ENCODE measurements at places on chromosomes 13 and 19.
A peak's percentile ranks its signal among the peaks of the same experiment; 100 is the strongest.

GRCh38 chr19:38036707-38037611 lies 130.0 kb downstream of the SIPA1L3 start:
- no peak for DNase-seq

DNA sequence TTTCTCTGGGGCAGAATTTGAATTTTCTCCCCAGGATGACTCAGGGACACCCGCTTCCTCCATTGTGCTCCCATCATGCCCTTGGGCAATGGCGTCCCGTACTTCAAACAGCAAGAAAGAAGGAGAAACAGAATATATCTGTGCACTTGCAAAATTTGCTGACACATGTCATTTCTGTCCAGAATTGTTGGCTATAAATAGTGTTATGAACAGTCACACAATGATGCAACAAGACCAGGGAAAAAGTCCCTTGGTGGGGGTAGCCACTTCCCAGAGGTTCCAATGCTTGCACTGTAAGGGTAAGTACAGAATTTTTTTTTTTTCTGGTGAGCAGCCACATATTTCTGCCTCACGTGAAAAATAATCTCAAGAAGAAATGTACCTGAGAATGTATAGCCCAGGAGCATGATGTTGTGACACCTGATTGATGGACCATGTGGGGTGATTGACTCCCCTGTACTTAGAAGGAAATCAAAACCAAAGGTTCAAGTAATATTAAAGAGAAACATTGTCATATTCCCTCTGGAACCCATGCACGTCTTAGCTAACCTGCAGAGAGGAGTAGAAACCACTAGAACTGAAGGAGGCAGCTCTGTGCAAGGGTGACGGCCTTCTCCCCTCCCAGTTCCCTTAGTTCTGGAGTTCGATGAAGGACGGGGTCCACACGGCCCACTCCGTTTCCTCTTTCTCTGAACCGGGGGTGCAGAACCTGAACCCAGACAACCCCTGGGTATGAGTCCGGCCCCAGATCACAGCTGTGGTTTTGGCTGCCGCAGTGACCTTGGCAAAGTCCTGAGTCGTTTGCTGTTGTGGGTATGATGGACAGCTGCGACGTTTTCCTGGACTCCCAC lies 9.3 kb upstream of the LAIR1 start:
- DNase-seq, result no peak

- peak; percentile 17 for DNase-seq
These were observed 6.9 kb downstream of the S1PR5 start for GRCh38 chr19:10510301-10510802.

- no peak for DNase-seq
These were observed 28.6 kb upstream of the NDUFS7 start for GRCh38 chr19:1354970-1355567.

DNA sequence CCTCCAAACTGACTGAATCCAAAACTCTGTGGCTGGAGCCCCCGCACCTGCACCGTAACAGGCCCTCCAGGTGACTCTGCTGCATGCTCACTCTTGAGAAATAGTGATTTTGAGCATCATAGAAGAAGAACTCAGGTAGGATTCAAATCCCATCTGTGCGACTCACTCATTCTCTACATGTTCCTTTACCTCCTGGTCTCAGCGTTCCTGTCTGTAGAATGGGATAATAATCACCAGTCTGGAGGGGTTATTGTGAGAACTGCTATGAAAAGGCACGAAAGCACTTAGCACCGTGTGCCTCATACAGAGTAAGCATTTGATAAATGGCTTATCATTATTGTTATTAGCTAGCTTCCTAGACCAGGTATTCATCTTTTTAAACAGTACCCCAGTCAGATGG lies 36.5 kb upstream of the NPAS1 start:
- no peak for DNase-seq

- DNase-seq, result no peak
These were observed 589.8 kb downstream of the LMO7 start for GRCh38 chr13:76225815-76226489.

DNA sequence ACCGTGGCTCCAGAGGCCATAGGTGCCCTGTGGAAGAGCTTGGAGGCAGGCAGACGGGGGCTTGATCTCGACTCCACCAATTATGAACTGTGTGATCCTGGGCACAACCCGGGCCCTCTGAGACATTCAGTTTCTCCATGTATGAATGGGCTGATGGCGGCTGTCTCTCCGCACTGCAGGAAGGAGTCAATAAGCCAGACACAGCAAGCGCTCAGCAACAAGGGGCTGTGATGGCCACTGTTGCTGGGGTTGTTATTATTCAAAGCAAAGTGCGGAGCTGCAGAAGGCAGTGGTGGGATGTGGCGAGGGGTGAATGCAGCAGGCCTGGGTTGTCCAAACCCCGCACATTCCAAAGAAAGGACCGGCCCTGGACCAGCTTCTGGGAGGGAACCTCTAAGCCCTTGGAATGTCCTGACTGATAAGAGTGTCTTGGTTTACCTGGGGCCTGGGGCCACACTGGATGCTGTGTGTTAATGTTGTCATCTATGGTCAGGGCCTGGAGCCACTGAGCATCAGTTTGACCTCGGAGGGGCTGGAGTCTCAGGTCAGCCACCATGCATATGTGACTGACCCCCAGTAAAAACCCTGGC lies 8.3 kb downstream of the TMEM143 start:
- DNase-seq, result peak; percentile 33

GRCh38 chr19:44692379-44692721 lies 6.6 kb upstream of the CEACAM16 start:
- no peak for DNase-seq

DNA sequence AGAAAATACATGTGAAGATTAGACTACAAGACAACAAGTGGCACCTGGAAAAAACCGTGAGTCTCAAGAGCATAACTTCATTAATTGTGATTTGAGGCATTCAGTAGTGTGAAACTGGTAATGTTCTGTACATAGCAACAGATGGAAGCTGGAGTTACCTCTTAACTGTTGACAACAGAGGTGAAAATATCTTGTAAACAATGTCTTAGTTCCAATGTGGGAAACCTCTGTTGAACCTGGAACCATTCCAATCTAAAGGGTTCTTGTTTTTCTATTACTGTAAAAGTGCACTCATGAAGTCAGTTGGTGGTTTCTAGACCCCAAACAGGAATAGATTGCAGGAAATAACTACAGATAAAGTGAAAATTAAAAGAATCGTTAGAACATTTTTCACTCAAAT lies 728.4 kb downstream of the SLITRK1 start:
- DNase-seq, result no peak

GRCh38 chr13:39952249-39953233 lies 297.1 kb downstream of the COG6 start:
- peak; percentile 42 for DNase-seq

DNA sequence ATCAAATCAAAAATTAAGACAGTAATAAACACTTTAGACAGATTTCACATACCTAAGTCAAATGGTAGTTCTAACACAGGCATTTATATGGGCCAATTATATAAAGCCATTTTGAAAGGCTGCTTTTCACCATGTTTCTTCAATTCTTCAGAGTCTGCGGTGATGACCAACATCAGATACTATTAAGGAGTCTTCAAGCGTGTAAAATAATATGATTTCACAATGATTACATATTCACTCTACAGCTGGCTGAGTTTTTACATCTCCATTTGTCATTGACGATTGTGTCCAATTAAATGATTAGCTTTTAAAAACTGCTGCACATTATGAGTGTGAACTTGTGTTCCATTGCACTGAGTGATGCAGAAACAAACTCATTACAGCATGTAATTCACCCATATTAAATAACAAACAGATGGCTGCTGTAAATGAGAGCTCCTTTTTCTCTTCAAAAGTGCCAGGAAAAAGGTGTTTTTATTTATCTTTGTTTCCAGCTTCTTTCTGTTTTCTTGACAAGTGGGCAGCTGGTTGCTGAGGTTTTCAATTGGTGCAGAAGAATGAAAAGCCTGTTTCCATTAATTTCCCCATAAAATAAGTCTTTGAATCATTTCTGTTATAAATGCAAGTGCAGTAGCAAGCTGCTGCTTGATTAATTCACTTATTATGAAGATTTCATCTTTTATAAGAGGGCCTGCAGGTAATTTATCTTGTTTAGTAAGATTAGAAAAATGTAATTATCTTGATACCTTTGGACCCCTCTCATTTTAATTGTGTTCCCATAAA lies 676.1 kb upstream of the KLHL1 start:
- DNase-seq, result no peak

DNA sequence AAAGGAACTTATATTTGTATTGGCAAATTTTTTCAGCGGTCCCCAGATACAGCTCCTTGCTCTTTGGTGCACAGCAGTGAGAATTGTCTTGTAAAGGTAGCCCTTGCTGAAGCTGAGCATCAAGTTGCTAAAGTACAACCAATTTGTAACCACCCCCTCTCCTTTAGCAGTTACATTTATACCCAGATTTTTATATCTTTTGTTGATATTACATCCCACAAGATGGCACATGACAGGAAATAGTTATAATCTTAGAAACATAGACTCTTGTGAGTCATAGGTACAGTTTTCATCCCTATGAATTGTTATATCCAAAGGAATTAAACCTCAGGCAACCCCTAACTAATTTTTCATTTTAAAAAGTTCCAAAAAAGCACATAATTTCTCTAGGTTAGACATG lies 523.0 kb upstream of the SLITRK1 start:
- DNase-seq, result peak; percentile 23

DNA sequence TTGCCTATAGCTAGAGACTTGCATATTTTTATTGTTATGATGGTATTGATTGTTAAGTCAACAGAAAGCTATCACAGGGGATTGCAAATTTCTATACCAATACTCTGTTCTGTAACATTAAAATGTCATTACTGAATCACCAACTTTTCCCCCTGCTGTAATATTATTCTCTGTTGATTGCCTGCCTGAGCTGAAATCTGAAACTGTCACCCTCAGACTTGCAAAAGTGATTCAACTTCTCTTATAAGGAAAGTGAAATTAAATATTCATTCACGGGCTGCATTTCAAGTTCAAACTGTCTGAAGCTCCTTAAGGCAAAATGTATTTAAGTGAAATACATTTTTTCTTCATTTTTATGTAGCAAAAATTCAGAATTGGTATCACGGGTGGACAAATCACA lies 723.2 kb downstream of the PCDH9 start:
- DNase-seq, result no peak

DNA sequence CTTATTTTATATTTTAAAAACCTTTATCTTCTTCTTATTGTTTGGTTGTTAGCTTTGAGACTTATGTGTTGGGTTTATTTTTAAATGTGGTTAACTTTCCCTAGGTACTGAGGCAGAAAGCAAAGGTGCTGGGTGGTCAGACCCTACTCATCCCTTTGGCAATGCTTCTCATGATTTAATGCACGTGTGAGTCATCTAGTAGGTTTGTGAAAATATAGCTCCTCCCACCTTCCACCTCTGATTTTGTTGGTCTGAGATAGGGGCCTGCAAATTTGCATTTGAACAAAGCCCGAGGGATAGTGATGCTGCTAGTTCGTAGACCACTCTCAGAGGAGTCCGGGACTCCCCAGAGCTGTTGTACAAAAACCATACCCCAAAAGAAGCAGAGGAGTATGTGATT lies 771.3 kb upstream of the ARGLU1 start:
- peak; percentile 76 for DNase-seq

GRCh38 chr13:101499406-101499805 lies 46.9 kb downstream of the ITGBL1 start:
- DNase-seq, result no peak

DNA sequence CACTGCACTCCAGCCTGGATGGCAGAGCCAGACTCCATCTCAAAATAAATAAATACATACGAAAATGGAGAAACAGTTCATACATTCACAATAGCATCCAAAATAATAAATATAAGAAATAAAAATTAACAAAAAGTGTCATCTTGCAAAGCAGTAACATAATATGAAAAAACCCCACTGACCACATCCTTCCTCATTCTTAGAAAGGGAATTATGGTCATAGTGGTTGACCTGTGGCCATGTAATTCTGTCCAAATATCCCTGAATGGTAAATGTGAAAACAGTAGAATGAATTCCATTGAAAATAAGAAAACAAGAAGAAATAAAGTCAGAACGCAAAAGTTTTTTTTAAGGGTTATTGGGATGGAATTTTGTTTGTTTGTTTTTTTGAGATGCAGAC lies 7.0 kb upstream of the CDC42EP5 start:
- DNase-seq, result no peak

- peak; percentile 89 for DNase-seq
These were observed 321.7 kb downstream of the DLEU7 start for GRCh38 chr13:50521831-50522149.

DNA sequence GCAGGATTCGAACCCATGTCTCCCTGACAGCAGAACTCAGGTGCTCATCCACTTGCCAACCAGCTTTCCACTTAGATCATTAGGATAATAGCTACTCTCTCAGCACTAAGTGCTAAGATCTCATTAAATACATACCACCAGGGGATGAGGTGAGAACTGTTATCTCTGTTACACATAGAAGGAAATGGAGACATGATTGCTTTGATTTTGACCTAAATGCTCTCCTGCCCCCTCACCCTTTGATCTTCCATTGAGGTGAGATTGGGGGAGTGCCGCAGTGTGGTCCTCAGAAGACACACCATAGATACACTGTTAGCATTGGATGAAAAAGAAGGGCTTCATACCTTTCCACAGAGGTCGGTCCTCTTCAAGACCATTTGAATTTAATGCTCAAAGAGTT lies 38.9 kb upstream of the NPAS1 start:
- no peak for DNase-seq

GRCh38 chr19:43735013-43735412 lies 19.1 kb downstream of the IRGC start:
- DNase-seq, result no peak

- DNase-seq, result no peak
These were observed 35.8 kb downstream of the LATS2 start for GRCh38 chr13:21025539-21025938.

GRCh38 chr19:55041244-55041626 lies 3.2 kb upstream of the GP6 start:
- no peak for DNase-seq

DNA sequence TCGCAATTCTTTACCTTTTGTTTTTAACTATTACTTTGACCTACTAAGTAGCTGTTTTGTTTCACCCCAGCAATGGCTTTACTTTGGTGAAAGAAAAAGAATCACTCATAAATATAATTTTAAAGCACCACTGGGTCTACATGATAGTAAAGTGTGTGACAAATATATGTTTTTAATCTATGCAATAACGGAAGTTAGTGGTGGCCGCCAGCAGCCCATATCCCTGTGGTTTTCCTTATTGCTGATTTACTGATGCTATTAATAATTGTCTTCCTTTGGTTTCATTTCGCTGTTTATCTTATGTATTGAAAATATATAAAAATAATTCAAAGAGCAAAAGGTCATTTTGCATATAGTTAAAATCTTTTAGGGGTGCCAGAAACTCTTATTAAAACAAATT lies 491.3 kb downstream of the DIAPH3 start:
- no peak for DNase-seq

GRCh38 chr13:24713022-24713421 lies 32.8 kb downstream of the ATP12A start:
- peak; percentile 19 for DNase-seq

DNA sequence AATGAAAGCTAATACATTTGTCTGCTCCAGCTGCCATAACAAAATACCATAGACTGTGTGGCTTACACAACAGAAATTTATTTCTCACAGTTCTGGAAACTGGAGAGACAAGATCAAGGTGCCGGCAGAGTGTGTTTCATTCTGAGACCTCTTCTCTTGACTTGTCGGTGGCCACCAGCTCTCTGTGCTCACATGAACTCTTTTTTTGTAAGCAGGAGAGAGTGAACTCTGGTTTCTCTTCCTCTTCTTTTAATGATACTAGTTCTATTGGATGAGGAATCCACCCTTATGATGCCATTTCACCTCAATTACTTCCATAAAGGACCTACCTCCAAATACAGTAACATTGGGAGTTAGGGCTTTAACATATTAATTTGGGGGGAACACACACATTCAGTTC lies 11.7 kb downstream of the KCTD12 start:
- DNase-seq, result no peak

Measured in amniotic epithelial cell (primary cell).